NCI-H524 (cell line): ENCODE measurements at places on chromosomes 1 and 21.

GRCh38 chr1:240005997-240006650 is 85.6 kb upstream of the FMN2 start:
- DNase-seq = peak; percentile 68

- DNase-seq = no peak
These were observed 13.8 kb downstream of the LEPR start for GRCh38 chr1:65434255-65434654.

DNA sequence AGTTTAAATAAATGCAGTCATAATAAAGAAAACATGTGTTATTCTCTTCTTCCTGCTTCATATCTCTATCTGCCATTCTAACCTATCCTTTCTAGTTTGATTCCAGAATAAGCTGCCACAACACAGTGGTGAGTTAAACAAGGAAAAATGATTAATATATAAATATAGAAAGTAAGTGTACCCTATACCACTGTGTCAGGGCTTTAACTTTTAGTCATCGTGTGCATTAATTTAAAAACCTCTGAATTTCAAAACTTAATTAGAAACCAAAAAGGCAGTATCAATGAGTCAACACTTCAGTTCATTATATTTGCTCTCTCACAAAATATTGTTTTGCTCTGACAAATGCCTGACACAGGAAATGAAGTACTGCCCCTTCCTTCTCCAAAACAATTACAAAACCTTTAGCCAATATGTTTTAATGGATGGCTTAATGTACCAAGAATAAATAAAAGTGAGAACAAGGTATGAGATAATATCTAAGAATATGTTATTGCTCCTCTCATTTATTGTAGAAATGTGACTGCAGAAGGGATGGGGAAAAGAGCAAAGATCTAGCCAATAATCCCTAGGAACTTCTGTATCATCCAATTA is 634.8 kb downstream of the KCNT2 start:
- no peak for DNase-seq

- DNase-seq = no peak
These were observed 10.0 kb downstream of the PSRC1 start for GRCh38 chr1:109272831-109273547.

GRCh38 chr1:9503001-9503675 is 36.1 kb upstream of the SLC25A33 start:
- DNase-seq = no peak

- peak; percentile 25 for DNase-seq
These were observed 31.5 kb downstream of the SNAP47 start for GRCh38 chr1:227766653-227767277.

- no peak for DNase-seq
These were observed 92.8 kb downstream of the C1orf21 start for GRCh38 chr1:184479435-184480167.

- no peak for DNase-seq
These were observed 18.9 kb upstream of the TENT5C start for GRCh38 chr1:117586747-117587498.

- no peak for DNase-seq
These were observed 80.5 kb downstream of the RERE start for GRCh38 chr1:8736927-8737326.
